ENCODE measurements at places on chromosomes 2 and 18.

- no peak for DNase-seq
These were observed 209.2 kb downstream of the MYCN start for GRCh38 chr2:16149349-16150243.

DNA sequence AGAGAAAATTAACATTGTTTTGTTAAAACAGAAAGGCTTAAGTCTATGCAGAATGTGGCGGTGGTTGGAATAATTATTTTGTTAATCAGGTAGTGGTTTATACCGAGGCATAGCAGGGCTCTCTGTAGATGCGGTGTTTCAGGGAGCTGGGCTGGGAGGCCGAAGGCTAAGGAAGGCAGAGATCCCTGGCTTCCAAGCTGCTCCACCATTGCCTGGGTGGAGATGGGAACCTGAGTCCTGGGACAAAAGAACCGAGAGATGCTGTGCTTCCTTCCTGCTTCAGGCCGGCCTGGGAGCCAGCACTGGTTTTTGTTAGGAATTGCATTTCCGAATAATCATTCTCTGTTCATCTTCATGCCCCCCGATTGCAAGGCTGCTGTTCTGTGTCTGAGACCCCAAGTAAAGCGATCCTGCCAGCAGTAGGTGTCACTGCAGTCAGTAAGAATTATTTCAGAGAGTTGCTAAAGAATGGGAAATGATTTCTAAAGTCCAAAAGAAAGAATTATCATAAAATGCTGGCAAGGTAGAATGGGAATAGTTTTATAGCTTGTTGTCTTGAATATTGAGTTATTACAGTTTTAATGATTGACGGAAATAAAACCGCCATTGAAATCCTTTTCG, 824.9 kb downstream of the GALR1 start:
- DNase-seq: no peak

DNA sequence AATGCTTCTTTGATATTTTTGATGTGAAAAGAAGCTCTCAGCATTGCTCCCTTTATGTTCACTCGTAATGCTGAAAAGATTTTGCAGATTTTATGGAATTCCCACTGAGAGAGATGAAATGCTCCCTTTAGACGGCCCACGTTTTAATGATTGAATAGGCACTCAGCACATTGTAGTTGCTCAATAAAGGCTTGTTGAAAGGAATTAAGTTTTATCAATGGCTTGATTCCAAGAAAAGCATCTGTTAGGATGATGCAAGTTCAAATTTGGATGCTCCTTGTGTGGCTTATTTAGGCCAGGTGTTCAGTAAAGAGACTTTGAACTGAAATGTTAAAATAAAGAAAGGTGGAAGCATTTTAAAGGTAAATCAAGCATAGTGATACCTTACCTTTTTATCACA, 725.1 kb downstream of the EPHA4 start:
- DNase-seq: no peak

DNA sequence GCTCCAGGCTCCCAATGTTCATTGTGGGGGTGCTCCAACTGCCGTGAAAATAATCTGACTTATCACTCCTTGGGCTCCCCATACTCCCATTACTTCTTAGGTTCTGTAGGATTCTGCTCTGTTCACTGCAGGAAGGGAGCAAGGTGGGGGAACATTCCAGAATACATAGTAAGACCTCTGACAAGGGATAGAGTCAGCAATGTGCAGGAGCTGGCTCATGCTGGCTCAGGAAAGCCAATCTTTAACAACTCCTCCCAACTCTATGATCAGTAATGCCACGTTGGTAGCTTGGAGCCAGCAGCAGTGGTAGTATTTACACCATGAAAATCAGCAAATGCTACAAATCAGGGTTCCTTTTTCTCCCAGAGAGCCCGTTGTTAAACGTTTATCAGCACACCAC, 44.4 kb downstream of the FECH start:
- no peak for DNase-seq

- DNase-seq: no peak
These were observed 18.5 kb upstream of the CCNT2 start for GRCh38 chr2:134900151-134900550.

DNA sequence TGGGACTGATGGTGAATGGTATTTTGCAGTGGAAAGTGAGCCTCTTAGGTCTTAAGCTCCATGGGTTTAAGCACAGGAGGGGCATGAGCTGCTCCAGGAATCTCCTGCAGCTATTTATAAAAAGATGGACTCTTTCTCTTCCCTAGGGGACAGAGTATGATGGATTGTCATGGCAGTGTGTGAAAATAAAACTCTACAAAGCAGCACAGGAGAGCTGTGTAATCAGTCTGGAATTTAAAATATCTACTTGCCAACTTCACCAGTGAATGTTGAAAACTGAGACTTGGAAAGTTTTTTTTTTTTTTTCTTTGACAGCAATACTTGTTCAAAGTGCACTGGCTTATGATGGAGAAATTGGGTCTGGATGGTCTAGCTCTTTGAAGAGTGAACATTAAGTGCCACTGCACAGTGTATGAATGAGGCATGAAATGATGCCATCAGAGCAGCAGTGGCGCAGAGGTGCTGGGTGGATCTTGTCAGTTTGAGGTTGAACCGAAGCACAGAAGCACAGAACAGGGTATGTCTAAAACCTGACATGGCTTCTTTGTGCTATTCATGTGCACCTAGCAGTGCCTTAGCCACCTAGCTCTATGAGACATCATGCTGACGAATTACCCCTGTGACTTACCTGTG, 245.4 kb downstream of the PTPRM start:
- no peak for DNase-seq

DNA sequence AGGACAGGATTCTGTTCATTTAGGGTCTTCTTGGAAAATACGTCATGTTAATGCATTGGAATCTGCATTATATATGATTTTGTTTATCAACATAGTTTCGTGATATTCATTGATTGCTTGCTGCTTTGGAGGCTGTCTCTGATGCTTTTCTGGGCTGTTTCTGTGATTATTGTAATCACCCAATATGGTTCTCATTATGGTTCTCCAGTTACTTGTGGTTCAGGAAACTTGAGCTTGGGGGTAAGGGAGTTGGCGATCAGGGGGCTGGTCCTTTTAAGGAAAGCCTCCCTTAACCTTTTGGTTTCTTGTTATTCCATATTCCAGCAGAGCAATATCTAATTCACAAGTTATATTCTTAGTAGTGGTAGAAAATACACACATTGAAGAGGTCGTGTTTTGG, 17.4 kb upstream of the STON1 start:
- DNase-seq: no peak

- no peak for DNase-seq
These were observed 1.3 kb downstream of the YWHAQ start for GRCh38 chr2:9629222-9630116.

DNA sequence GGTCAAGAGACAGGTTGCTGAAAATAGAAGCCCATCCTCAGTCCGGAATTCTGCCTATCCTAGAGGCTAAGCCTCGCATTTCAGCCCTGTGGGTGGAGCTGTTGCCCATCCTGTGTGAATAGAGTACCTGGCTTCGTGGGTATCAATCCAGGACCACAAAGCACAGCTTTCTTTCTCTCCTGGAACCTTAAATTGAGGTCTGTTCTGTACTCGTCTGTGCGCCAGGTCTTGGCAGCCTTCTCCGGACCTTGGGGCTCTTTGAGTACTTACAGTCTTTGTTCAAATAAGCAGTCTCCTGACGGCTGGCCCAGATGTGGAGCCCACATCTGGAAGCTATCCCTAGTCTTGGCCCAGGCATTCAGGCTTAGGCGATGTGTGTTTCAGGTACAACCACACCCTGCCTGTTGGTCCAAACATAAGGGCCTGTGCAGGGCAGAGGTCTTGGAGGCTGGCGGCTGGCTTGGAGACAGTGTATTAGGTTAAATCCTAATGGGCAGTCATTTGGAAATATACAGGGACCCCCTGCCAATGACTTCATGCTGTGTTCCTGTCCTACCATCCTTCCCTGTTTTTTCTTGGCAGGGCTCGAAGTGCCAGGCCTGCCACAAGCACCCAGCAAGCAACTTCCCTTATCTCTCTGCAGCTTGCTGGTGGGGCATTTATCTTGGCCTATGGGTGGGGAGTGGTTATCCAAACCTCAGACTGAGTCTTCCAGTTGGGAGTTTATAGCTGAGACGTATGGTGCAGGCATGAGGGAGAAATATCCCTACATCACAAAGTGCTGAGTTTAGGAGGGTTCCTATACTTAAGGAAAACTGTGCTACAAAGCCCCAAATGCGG, 294.1 kb downstream of the BCL2 start:
- no peak for DNase-seq

DNA sequence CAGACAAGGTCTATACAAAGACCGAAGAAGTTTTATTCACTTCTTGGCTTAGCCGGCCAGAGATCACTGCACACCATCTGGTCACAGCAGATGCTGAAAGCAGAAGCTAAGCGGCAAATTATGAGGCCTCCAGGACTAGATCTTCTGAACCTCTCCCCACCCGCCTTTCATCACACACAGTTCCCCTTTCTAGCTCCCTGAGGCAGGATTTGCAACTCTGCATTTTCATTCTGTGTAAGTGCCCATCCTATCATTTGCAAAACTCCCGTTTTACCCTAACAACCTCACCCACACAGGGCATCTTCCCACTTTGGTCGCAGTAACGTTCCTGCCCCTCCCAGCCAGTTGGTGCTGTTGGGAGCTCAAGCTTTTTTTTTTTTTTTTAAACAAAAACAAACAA, 3.1 kb upstream of the MOB1A start:
- DNase-seq: peak; percentile 73

GRCh38 chr2:232124309-232124708, 162.8 kb downstream of the DIS3L2 start:
- DNase-seq: no peak

DNA sequence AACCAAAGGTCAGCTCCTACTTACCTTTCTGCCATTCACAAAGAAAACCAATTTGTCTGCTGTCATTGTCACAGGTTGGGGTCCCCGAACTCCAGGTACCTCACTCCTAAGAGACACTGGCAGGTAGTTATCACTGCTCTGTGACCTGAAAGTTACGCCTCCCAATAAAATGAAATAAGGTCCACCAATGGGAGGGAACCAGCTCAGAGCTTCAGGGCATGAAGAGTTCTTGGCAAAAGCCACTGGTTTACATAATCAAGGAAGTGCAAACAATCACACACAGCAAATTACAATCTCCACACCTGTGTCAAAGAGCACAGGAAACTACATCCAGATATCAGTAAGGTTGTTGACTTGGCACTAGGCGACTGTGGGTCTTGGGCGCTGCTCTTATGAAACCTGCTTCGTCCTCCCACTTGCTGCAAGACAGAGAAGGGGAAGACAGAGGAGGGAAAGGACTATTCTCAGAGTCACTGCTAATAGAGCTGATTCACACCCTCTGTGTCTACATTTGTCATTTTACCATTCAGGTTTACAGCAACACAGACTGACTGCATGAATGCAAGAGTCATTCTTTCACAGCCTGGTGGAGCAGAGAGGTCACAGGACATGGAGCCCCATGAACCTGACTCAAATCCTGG, at the start of gene XDH:
XDH (minus strand) TSS at position 142 of the 641 bp plus-strand sequence; CDS start at position 66, 76 bp downstream.
- no peak for DNase-seq

DNA sequence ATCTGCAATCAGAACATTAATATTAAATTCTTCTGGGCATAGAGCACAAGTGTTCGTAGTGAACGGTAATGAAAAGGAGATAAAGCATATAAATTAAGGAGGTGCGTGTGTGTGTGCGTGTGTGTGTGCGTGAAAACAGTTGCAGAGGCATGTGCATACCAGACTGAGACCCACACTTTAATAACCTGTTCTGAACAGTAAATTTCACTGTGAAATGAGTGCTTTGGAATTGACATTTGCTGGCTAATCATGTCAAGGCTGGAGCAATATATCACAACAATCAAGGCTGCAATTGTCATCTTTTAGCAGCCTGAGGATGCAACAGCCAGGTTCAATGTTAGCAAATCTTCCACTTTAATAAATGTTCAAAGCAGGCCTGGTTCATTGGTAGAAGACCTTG, 57.9 kb downstream of the DCDC2C start:
- no peak for DNase-seq

GRCh38 chr2:166803373-166804000, 84.8 kb upstream of the XIRP2 start:
- DNase-seq: no peak

DNA sequence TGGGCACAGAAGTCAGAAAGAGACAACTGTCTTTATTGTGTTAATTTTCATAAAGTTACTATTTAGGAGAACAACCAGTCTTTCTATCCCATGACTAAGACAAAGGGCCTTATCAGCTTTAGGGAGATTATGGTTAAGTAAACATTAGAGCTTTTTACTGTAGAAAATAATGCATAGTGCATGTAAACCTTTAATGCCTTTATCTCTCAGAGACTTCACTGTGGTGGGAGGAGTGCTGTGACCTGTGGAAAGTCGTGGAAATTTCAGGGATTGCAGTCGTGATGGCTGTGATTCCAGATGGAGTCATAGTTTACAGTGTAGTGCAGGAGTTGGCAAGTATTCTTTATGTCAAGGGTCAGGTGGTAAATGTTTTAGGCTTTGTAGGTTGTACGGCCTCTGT, 15.8 kb downstream of the ZNF236 start:
- DNase-seq: no peak

DNA sequence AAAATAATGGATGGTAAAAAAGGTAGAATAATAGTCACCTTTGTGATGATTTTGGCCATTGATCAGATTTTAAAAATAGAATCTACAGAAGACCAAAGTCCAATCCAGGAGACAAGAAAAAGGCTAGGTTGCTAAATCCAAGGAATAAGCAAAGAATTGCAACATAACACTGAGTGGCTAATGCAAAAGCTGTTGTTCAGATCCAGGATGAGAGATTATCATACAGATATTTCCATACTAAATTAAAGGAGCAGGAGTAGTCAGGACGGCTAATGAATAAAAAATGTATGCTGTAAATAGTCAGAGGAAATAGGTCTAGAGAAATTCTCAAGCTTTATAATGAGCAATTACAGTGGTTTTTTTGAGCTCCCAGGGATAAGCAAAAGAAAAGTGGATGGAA, 745.9 kb upstream of the ACVR2A start:
- DNase-seq: no peak

DNA sequence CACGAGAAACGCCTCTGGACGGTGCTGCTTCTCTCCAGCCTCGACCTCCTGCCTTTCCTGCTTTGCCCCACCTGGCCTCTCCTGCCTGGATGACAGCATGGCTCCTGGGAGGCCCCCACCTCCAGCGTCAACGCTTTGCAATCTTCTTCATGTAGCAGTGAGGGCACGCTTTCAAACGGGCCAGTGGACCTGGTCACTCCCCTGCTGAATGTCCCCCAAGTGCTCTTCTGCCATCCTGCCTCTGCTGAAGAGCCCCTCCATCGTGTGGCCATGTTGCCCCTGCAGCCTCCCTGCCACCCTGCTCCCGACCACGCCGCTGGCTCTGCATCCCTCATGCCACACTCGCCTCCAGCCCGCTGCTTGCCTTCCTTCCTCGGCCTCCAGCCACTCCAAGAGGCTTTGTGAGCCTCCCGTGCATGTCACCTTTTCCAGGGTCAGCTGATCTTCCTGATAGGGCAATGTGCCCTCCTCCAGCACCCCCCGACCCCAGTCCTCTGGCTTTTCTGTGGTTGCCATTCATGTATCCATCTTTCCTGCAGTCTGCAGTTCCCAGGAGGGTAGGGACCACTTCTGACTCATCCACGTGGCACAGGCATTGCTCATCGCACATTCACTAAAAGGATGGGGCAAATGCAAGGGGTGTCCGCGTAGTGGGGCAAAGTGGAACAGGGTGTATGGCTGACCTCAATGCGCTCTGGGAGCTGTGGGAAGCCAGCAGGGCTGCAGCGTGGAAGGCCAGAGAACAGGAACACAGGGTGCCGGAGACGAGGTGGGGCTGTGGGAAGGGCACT, 268.8 kb downstream of the TWIST2 start:
- no peak for DNase-seq
